Activated T-cell treated with anti-CD3 and anti-CD28 coated beads, Interleukin-2, amount 50 U/mL, for 1 hour (primary cell): ENCODE measurements at places on chromosomes 6 and 20.

GRCh38 chr6:43496370-43497128, 13.6 kb downstream of the LRRC73 start:
- DNase-seq: no peak

GRCh38 chr20:688809-689212, 13.2 kb upstream of the SCRT2 start:
- no peak for DNase-seq

GRCh38 chr6:137115658-137116057, 57.8 kb downstream of the IL22RA2 start:
- DNase-seq: no peak

DNA sequence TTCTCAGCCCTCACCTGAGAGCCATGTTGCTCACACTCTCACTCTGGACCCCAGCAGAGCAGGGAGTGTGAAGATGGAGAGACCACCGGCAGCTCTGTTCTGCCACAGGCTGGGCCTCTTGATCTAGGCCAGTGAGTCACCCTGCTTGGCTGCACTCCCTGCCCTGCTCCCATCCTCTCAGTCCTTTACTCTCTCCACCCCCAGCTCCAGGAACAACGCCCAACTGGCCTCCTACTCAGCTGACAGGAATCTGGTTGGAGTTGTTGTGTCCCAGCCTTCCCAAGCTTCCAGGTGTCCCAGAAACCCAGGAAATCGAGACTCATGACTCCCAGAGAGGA, at the start of gene PSORS1C1:
Gene PSORS1C1, plus strand, starts transcription at position 260 of the 338 bp plus-strand sequence. CDS start 14,833 bp downstream, outside the sequence.
- DNase-seq: no peak

GRCh38 chr6:129273161-129273560, 390.2 kb downstream of the LAMA2 start:
- DNase-seq: no peak

- DNase-seq: no peak
Observed at GRCh38 chr6:163964789-163965188, 550.3 kb downstream of the QKI start.

DNA sequence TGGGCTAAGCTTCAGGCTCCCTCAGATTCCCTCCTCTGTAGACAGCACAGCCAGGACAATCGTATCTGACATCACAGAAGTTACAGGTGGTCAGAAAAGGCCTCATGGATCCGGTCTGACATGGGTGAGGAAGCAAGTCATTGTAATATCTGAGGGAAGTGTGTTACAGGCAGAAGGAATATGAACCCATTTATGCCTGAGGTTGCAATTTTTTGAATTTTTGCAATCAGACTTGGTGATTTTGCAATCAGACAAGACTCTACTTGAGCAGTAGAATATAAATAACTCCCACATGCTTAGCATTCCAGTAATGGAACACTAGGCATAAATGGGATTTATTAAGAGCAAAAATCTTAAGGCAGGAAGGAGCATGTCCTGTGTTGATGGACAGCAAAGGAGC, 52.1 kb downstream of the CBLN4 start:
- no peak for DNase-seq

DNA sequence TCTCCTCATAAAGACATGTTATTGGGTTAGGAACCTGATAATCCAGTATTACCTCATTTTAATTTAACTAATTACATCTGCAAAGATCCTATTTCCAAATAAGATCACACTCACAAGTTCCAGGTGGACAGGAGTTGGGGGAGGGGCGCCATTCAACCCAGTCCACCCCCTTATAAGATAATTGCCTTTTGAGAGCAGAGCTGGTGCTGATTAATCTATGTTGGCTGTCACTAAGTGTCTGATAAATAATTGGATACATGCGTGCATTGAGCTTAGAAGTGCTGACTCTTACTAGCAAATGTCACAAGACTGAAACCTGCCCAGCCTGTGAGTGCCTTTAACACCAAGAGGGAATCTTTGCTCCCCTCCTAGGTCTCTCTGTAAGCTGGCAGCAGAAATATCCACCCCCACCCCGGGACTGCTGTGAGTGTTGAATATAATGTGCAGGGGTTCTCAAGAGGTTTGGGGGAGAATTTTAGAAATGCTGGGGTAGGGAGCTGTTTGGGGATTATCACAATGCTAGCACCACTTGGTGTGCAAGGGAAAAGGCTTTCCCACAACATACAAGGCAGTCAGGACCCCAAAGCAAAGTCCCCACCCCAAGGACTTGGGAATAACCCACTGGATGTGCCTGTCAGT, 87.5 kb downstream of the ANKRD60 start:
- DNase-seq: no peak

DNA sequence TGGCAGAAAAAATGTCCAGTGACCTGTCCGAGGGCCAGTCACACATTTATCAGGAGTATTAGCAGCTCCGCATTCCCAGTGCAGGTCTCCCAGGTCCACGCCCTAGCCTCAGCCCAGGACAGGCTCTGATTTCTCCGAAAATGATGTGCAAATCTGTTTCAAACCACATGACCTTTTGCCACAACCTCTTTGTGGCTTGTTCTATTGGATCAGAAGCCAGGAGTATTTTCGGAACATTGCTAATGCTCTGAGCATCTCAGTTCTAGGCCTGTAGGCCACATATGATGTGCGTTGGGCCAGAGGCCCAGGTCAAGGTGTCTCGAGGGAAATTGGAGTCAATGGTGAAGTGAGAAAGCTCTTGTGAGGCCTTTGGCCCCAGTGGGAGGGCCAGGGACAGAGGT, 40.4 kb downstream of the SNX5 start:
- no peak for DNase-seq

GRCh38 chr20:47027042-47027441, 132.4 kb downstream of the EYA2 start:
- DNase-seq: no peak

DNA sequence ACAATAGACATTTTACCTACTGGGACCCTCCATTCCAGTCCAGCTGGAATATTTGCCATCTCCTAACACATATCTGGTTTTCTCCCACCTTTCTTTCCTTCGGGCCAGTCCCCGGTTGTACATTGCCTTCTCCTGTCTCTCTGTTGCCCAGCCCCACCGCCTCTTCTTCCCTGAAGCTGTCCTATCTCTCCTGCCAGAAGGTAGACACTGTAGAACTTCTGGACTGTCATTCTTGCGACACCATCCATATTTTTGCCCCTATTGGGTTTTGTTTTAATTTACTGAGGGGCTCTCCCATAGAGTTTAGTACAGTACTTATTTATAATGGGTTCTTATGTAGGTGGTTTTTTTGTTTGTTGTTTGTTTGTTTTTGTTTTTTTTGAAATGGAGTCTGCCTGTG, 4.9 kb downstream of the PTK7 start:
- DNase-seq: no peak

DNA sequence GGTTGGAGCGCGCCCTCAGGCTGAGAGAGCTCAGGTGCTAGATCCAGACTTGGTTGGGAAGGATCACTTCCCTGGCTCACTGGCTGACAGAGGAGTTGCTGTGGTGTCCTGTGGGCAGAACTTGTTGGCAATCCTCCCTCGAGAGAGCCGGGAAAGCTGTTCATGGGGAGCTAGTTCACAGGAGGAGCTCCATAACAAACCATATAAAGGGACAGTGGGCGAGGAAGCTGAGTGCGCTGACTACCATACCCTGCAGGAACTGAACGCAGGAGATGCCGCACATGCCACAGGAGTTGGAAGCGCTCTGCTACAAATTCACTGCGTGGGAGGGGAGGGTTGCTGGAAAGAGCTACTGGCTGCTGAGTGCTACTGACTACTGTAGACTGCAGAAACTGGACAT, 243.2 kb downstream of the OGFRL1 start:
- no peak for DNase-seq

GRCh38 chr6:36600564-36601146, 6.5 kb downstream of the SRSF3 start:
- no peak for DNase-seq
